Fibroblast of skin of scalp (primary cell): ENCODE measurements at places on chromosomes 1 and 21.

- no peak for DNase-seq
These were observed 6.9 kb upstream of the KNCN start for GRCh38 chr1:46558141-46558963.

- no peak for DNase-seq
These were observed 6.2 kb downstream of the E2F2 start for GRCh38 chr1:23524716-23525401.

GRCh38 chr21:23543333-23543732, 2063.9 kb downstream of the MRPL39 start:
- DNase-seq, result no peak

DNA sequence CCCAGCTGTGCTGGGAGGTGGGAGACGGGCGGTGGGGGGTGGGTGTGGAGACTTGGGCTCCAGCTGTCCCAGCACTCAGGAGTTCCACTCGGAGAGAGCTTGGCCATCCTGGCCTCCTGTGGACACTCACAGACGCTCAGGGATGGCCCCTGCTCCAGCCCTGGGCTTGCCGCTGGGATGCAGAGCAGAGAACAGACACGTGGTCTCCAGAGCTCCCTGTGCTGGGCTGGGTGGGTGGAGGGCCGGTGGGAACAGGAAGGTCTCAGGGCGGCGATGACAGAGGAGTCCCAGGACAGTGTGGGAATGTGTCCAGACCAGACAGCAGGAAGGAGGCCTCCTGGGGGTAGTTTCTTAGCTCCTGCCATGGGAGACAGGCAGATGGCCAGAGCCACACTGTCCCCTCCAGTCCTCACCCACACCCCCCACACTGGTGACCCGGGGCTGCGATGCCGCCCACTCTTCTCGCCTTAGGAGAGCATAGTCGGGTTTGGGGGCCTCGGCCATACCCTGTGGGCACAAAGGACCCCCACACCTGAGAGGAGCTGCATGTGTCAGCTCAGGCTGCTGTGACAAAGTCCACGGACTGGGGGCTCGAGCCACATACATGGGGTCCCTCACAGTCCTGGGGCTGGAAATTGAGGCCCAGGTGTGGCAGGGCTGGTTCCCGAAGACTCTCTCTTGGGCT, 2.0 kb downstream of the KRTAP10-9 start:
- no peak for DNase-seq

- DNase-seq, result no peak
These were observed 69.8 kb upstream of the SCAF4 start for GRCh38 chr21:31801551-31802219.
